SIG-M5 (cell line): ENCODE measurements at places on chromosomes 2 and 18.

- DNase-seq, result no peak
Observed at GRCh38 chr2:57894381-57894780, 152.2 kb upstream of the VRK2 start.

GRCh38 chr2:69138793-69139459 is 125.9 kb downstream of the ANTXR1 start:
- no peak for DNase-seq

GRCh38 chr18:3342628-3343027 is 80.7 kb downstream of the MYL12B start:
- no peak for DNase-seq

DNA sequence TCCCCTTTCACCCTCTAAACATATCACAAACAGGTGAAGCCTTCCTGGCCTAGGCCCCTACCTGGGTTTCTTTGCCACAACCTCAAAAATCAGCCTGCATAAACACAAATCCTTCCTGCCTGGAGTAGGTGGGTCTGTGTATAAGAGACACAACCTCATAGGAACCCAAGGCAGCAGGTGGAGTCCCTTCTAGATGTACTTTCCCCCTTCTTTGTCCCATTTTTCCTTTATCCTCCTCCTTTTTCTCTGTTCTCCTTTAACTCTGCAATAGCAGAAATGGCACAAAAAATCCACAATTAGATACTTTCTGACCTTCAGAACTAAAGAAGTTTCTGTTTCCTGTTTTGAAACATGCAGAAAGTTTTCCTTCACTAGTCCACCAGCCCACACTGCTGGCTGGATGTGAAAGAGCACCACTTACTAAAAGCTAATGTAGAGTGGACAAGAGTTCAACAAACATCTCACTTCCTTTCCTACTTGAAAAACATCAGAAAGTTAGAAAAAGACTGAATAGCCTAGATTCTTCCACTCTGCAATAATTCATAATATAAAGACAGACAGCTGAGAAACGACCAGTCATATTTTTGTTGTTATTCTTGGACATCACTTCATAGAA is 11.2 kb downstream of the SLC40A1 start:
- no peak for DNase-seq

- no peak for DNase-seq
Observed at GRCh38 chr18:6255116-6255705, 159.5 kb downstream of the L3MBTL4 start.

- no peak for DNase-seq
Observed at GRCh38 chr2:23221901-23222300, 163.1 kb upstream of the KLHL29 start.
